Stromal cell of bone marrow (primary cell): ENCODE measurements at places on chromosomes 11 and 22.

DNA sequence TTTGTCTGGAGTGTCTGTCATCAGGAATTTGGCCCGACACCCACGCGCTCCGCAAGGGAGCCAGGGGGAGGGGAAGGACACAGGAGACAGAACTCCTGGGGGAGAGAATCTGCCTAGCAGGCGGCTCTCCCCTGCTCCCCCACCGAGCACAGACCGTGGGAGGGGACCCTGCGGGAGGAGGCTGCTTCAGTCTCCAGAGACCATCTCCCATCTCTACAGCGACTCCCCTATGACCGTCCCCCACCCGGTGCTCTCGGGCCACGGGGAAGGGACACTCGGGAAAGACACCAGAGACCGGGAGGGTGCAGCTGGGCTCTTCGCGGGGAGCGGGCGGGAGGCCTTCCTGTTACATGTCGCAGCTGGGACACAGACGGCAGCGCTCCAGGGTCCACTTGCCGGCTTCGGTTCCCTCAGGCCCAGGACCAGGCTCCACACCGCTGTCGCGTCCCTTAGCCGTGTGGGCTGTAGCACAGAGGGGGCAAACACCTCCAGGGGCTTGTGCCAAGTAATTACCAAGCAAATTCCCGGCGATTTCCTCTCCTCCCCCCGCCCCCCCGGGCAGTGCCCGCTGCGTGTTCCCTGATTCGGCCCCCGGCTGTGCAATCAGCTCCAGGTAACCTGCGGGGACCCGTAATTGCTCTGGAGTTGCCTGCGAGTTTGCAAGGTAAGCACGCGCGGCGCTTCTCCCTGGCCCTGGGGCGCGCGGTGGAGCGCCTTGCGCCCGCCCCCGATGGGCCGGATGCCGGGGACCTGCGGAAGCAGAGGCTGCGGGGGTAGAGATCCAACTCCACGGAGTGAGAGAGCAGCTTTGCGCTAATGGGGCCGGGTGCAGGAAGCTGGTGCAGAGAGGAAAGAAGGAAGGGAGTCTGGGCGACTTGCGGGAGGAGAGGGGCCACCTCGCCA is 155.1 kb upstream of the CADM1 start:
- DNase-seq: no peak

GRCh38 chr11:132035766-132036165 is 665.4 kb downstream of the NTM start:
- no peak for DNase-seq

DNA sequence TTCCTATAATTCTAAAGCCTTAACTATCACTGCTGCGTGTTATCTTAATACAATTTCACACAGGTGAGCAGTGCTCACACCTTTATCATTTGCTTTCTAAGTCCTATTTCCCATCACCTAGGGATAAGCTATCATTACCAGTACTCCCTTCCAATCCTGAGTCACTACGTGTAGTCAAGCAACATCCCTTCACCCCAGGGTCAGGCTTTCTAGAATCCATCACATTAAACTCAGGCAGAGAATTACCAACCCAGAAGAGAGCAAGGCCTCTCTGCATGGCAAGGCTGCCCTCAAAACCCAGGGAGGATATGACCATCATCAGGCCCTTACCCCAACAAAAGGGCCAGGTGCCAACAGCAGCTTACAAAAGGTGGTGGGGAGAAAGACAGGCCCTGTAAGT is 9.8 kb downstream of the PACSIN2 start:
- DNase-seq: no peak

GRCh38 chr11:117816151-117816741 is 8.3 kb downstream of the FXYD2 start:
- DNase-seq: peak; percentile 29

GRCh38 chr11:119873761-119874421 is 144.9 kb upstream of the NECTIN1 start:
- no peak for DNase-seq
